ENCODE measurements at places on chromosomes 3 and 15. TPM values are rescaled to one million over a fixed set of nuclear protein-coding genes. Genes with fewer than 3 reads are reported as not detected.
A peak's percentile ranks its signal among the peaks of the same experiment; 100 is the strongest.

CHRFAM7A gene
- 7.6 TPM for total RNA-seq

SNURF gene
- total RNA-seq: 37.3 TPM

ALDH1A2 gene
- total RNA-seq: 4.3 TPM

- no peak for DNase-seq
Measured at GRCh38 chr3:111238885-111239284, 167.3 kb downstream of the NECTIN3 start.

- peak; percentile 40 for DNase-seq
Measured at GRCh38 chr3:16090024-16090423, 84.5 kb upstream of the GALNT15 start.

DNA sequence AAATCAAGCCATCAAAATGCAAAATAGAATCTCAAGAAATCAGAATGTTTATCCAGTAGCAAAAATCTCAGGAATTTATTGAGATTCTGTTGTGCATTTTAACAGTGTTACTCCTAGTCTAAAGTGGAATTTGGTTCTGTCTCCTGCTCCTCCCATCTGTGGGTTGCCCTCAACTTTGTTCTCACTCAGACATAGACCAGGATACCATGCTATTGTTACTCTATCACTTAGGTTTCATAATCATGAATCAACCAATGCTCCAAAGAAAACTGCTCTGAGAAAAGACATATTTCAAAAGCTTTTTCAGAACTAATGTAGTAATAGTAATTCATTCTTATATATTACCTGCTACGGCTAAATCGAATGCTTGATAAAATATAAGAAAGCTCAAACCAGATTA lies 274.7 kb downstream of the RBMS3 start:
- no peak for DNase-seq

- no peak for DNase-seq
Measured at GRCh38 chr3:101123081-101123480, 129.9 kb upstream of the ABI3BP start.

DNA sequence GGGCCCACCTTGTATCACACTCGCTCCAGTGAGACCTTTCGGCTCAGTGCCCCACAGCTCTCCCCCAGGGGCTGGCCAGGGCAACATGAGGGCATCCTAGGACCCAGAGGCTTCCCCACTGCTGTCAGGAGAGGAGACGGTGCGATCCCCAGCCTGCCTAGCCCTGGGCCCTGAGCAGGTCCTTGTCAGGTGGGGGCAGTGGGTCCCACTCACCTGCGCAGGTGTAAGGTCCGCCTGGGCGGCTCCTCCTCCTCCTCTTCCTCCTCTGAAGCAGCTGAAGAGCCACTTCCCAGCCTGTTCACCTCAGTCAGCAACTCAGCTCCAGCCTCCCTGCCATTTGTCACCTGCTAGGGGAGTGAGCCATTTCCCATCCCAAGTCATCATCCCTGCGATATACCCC lies 9.6 kb downstream of the KIF7 start:
- DNase-seq: no peak

Measured in thoracic aorta (tissue), 2 donors.